ENCODE measurements at places on chromosomes 4 and X.

- no peak for DNase-seq
Observed at GRCh38 chr4:126552321-126552720, 1080.4 kb upstream of the INTU start.

DNA sequence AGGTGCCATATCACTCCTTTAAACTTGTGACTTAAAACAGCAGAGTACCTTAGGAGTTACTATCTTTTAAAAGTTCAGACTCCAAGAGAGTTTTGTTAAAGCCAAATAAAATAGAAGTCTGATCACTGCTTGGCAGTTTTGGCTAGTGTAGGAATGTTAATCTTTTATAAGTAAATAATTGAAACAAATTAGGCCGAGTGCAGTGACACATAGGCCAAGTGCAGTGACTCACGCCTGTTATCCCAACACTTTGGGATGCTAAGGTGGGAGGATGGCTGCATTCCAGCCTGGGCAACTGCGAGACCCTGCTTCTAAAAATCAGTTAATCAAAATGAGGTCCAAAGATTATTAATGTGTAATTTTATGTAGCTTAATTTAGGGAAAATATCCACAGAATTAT lies 37.2 kb downstream of the WDR44 start:
- DNase-seq, result no peak

GRCh38 chr4:40573593-40574311 lies 55.9 kb downstream of the RBM47 start:
- no peak for DNase-seq

- DNase-seq, result peak; percentile 96
Observed at GRCh38 chrX:9538544-9539045, 73.7 kb downstream of the TBL1X start.

DNA sequence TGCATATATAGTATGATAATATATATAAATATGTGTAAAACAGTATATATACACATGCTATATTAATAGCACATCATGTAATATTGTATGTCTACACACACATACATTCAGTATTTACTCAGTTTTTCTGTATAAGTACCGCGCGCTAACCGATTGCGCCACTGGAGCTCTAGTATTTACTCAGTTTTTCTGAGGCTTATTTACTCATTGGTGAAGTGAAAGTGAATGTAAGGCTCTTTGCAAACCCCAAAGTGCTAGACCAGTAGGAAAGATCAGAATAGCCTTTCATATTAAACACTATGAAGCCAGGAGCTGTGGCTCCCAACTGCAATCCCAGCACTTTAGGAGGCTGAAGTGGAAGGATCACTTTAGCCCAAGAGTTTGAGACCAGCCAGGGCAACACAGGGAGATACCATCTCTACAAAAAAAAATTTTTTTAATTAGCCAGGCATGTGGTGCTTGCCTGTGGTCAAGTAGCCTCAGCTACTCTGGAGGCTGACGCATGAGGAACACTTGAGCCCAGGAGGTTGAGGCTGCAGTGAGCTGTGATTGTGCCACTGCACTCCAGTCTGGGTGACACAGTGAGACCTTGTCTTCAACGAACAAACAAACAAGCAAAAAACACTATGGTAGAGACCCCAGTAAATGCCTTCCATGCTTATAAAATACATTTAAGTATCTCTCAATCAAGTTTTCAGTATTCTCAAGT lies 125.8 kb downstream of the KIT start:
- DNase-seq, result no peak

GRCh38 chr4:154946113-154946512 lies 165.0 kb downstream of the RBM46 start:
- no peak for DNase-seq

DNA sequence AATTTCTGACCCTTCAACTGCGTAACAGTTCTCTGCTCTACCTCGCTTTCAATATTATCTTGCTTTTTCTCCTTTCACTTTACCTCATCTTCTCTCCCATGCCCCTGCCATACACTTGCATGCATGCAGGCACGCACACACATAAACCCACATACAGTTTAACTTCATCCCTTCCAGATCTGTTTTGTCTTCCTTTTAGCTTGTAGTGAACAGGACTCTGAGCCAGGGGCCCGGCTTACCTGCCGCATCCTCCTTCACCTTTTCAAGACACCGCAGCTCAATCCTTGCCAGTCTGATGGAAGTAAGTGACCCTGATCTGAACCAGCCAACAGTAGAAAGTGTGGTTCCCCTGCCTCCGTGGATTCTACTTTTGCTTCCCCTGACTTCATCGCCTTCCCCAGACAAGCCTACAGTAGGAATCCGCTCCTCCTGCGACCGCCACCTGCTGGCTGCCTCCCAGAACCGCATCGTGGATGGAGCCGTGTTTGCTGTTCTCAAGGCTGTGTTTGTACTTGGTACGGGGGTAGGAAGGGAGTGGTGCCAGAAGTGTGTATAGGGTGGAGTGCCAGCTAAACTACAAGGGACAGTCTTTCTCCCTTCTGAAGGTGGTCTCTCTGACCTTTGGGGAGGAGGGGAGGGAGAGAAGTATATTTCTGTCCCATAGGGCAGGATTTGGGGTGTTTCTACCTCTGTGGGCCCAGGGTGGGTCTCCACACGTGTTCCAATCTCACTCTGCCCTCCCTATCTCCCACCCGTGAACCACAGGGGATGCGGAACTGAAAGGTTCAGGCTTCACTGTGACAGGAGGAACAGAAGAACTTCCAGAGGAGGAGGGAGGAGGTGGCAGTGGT lies 10.7 kb downstream of the MED12 start:
- peak; percentile 28 for DNase-seq

DNA sequence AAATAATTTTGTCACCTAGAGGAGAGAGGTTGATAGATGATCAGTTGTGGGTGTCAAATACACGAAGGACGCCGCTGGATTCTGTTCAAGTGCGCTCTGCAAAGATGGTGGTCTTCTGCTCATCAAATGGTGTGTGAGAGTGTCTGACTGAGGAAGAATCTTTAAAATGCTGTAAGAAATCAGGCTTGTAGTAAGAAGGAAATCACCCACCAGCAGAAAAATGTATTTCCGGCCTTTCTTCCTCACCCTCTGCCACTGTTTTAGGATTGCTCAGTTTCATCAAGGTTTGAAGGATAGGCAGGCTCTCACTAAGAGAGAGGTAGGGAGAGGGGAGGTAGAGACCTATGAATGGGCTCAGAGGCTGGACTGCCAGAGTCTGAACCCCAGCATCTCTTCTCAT lies 28.7 kb downstream of the RHOH start:
- DNase-seq, result no peak

GRCh38 chr4:185734214-185734613 lies 77.8 kb downstream of the SORBS2 start:
- DNase-seq, result no peak

- peak; percentile 97 for DNase-seq
Observed at GRCh38 chr4:40662962-40663604, 33.4 kb upstream of the RBM47 start.

DNA sequence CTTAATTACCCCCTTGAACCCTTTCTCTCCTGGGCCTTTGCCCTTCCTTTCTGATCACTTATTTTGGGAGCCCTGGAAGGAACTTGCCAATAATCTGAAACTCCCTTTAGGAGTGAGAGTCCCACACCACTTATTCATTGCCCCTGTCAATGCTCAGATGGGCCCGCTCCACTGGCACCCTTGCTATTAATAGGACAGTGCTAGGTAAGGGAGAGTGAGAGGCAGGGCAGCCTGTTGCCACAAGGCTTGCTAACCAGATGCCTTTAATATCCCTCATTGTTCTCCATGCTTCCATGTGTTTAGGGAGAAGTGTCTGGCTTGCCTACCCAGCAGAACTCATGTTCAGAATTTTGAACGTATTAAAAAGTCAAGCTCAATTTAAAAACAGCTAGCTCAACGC lies 1.7 kb upstream of the NHS start:
- no peak for DNase-seq

DNA sequence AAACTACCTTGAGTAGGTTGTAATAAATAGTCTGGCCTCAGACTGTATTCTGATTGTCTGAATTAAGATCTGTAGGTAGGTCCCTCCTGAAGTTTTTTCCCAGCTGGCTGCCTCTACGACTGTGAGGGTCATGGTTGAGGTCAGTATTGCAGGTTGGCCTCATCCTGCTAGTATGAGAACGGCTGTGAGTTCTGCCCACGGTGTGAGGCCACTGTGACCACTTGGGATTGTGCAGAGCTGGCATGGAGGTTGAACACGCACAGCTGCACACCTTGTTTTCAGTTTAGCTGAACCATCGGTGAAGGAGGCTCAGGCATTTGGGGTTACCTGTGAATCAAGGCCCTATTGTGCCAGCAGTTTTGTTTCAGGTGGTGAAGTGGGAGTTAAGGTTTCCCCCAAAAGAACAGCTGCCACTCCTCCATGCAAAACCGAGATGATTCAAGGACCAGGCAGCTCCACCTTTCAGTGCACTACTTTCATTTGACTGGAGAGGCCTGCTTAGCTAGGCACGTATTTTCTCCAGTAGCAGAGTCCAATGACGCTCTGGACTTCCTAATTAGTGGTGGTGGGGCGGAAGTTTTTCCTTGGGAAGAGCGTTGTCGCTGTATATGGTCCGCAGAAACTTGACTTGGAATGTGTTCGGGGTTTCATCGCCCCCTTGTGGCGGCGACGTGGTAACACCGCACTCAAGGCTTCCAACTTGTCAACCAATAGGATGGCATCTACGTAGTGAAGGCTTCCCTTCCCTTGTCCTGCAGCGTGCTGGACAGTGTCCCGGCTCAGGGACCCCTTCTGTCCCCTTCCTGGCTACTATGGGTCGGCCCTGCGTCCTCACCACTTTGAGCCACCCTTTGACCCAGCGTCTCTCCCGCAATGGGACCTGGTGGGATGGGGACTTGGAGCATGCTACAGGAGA lies 13.8 kb downstream of the CMC4 start:
- DNase-seq, result peak; percentile 33

- DNase-seq, result no peak
Observed at GRCh38 chrX:33032700-33033099, 178.6 kb downstream of the DMD start.

DNA sequence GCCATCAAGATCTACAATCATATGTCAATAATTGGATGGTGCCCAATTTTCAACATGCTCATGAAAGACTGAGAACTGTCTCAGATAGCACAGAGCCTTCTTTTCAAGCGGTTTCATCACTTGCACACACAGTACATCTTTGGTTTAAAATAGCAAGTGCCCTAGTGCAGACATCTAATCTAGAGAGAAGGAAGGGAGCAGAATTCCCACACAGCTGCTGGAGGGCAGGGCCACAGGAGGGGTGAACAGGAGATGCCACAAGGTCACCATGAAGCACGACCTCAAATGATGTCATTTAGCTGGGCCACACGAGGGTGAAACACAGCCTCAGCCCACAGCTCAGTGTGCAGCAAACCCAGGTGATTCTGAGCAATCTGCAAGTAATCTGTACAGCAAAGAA lies 24.3 kb downstream of the LEF1 start:
- no peak for DNase-seq

- DNase-seq, result no peak
Observed at GRCh38 chr4:10731162-10731561, 46.6 kb upstream of the CLNK start.

DNA sequence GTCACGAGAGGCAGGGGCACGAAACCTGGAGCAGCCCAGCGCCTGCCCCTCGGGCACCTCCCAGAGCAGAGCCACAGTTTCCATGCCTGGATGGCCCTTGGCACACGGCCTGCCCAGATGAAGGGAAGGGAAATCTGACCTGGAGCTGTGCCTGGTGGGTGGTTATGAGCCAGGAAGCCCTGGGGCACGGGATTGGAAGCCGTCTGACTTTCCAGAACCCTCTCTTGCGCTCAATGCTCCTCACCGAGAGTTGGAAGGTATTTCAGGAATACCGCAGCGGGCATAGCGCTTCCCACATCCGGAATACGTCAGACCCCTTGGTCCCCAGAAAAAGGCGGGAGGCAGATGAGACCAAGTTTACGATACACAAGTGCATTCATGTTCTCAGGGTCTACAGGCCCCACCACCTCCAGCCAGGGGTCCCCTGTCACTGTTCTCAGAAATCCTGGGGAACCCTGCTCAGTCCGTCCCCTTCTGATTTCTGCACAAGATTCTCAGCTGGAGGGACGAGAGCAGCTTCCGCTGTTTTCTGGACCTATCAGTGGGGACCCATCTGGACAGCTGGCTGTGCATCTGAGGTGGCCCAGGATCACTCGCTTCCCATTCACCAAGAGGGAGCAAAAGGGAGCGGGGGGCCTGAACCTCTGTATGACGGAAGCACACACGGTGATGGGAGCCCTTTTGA lies 172.9 kb downstream of the AFAP1 start:
- peak; percentile 32 for DNase-seq

DNA sequence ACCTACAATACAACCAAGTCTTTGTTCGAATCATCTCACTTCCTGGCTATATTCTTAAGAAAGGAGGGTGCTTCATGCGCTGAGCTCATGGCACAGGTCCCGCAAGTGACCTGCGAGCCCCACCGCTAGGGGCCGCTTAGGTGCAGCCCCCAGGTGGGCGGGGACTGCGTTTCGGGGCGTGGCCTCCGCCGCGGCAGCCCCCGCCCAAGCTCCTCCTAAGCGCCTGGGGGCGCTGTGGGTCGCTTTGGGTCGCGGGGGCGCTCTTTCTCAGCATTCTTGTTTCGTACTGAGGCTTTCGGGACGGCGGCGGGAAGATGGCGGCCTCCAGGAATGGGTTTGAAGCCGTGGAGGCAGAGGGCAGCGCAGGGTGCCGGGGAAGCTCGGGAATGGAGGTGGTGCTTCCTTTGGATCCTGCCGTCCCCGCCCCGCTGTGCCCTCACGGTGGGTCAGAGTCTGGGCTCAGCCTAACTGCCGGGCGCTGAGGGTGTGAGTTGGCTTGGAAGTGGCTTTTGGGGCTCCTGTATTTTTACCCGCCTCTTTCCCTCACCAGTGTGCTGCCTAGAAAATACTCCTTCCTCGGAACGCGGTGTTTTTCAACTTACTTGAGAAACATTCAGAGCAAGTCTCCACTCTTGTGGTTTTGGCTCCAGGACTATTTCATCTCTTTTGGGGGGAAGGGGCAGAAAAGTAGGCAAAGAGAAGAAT lies at the start of gene ZCCHC4:
Gene ZCCHC4 (plus strand): TSS at position 279 of the 705 bp plus-strand sequence. CDS start 36 bp downstream, at position 315.
- DNase-seq, result peak; percentile 84

GRCh38 chr4:121951521-121952110 lies at the start of gene TRPC3:
TRPC3 (minus strand) TSS chr4:121952060; CDS start chr4:121951680, 380 bp downstream.
- peak; percentile 27 for DNase-seq

GRCh38 chr4:74583089-74583700 lies 138.3 kb downstream of the AREG start:
- DNase-seq, result no peak

GRCh38 chrX:41541386-41541785 lies 94.2 kb downstream of the NYX start:
- DNase-seq, result no peak

- no peak for DNase-seq
Observed at GRCh38 chrX:122565952-122566351, 618.1 kb upstream of the GRIA3 start.

- no peak for DNase-seq
Observed at GRCh38 chrX:37796805-37797204, 16.9 kb downstream of the CYBB start.

GRCh38 chr4:27490766-27491165 lies 630.1 kb downstream of the STIM2 start:
- no peak for DNase-seq

DNA sequence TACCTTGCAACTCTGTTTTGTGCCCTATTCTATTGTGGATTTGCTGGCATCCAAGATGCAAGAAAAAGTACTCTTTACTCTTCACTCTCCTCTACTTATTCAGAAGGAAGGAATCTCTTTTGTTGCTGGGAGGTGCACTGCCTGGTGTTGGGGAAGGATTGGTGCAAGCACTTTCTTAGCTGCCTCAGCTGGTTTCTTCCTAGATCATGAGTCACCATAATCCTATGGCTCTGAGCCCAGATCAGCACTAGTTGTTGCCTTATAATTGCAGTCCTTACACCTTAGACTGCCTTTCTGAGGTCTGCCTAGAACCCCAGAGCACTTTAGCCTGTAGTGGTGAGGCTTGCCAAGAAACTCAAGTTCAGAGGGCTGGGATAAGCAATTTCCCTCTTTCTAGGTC lies 37.0 kb upstream of the CT83 start:
- no peak for DNase-seq

- no peak for DNase-seq
Observed at GRCh38 chr4:36226430-36227227, 17.7 kb downstream of the ARAP2 start.
